ENCODE measurements at places on chromosomes 5 and 9.

GRCh38 chr9:74960561-74960960, 7.8 kb upstream of the C9orf40 start:
- no peak for DNase-seq

DNA sequence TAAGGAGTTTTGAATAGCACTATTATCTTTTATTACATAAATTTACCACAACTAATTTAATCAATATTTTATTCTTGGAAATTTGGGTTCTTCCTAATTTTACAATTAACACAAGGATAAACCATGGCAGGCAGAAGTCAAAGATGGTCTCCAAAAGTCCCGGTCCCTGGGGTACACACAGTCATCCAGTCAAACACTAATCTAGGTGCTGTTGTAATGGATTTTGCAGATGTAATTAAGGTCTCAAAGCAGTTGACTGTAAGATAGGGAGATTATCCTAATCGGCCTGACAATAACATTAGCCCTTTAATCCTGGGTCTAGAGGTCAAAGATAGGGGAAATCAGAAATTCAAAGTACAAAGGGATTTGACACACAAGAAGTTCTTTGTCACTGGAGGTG, 57.5 kb upstream of the HTR1A start:
- no peak for DNase-seq

DNA sequence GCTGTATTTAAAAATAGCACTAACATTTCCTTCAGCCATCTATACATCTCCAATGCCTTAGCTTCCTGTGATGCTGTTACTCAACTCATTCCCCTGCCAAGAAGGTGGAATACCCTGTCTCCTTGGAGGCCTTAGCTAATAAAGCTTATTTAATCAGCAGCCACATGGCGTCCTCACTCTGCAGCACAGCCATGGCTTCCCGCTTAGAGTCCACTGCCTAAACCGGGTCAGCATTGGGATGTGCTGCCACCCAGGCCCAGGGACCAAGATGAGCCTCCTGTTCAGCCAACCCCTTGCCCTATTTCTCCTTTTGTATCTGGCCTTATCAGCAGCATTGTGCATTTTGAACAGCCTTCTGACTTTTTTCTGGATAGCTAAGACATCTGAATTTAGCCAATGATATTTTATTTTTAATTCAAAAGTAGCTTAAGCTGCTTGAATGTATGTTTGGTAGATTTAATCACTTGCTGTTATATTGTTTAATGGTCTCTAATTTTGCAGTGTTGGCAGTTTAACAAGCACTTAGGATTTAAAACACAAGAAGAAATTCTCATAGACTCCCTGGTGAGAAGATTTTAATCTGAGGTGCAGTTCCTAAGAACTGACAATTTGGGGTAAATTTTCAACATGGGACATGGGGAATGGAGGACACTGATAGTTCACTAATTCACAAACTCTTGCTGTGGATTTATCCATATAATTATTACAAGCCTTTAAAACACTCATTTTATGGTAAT, 113.0 kb downstream of the RPS23 start:
- no peak for DNase-seq

DNA sequence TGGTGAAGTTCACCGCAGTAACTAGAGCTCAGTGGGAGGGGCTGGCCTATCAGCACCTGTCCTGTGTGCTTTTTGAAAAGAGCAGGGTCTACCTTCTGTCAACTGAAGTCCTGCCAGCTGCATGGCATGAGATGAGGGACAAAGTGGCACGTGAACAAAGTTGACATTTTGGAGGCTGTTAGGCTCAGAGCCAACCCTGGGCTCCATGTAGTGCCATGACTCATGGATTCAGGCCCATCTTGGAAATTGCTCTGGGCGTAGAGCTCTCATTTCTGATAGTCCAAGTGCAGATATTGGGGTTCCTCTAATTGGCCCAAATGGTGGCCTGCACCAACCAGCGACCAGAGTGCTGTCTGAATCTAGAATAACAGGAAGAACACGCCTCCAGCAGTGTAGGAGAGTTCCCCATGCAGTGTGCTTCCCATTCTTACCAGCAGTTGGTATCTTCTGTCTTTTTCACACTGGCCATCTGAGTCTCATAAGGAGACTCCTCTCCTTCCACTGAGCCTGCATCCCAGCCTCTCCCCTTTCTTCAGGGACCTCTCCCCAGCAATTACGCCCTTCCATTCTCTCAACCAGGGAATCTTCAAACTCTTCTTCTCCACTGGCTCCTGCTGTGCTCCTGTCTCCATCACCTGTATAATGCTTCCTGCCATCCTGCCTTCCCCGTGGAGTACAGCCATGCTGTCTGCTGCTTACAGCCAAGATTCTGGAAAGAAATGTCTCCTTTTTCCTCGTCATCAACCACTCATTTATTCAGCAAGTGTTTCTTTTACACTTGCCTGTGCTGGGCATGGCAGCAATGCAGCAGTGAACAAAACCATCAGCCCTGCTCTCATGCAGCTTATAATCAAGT, 30.4 kb downstream of the IRF1 start:
- no peak for DNase-seq

- no peak for DNase-seq
These were observed 17.0 kb downstream of the MRPL36 start for GRCh38 chr5:1782385-1783215.

DNA sequence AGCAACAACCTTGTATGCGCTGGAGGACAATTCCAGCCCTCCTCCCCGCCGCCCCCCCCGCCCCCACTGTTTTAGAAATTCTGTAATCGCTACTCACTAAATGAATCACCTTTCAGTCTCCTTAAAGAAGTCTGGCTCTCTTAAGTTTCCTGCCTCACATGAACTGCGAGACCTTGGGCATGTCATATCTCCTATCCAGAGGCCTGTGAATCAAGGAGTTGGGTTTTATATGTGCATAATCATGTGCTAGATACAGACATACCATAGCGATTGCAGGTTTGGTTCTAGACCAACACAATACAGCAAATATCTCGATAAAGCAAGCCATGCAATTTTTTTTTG, 337 bp upstream of the DMAC1 start:
- no peak for DNase-seq

GRCh38 chr9:110820381-110820780, 151.8 kb downstream of the MUSK start:
- DNase-seq, result no peak

DNA sequence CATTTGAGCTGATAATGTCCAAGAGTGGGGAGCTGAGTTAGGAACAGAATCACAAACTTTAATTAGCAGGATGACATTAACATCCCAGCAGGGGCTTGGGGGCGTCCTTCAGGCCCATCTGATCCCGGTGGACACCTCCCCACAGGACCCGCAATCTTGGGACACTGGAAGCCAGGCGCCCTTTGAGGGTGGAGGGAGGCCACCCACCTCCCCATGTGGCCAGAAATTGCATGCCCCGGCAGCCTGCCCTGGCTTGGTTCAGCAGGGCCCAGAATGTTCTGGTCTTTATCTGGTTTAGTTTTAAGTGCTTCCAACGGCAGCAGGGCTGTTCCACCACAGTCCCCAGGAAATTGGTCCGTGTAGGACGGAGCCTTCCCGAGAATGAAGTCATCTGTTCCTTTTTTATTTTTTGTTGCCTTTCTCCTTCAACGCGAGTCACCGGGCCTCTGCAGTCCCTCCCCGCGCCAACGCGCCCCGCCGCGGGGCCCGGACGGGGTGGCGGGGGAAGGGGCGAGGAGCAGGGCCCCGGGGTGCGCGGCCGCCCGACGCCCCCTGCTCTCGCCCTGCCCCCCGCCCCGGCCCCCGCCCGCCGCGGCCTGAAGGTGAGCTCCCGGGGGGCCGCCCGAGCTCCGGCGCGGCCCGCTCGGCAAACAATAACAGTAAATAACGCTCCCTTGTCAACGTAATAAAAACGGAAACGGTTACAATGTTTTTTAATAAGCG, 207.9 kb downstream of the C9orf50 start:
- DNase-seq, result no peak

- DNase-seq, result no peak
These were observed 18.7 kb downstream of the CYFIP2 start for GRCh38 chr5:157284458-157285212.

DNA sequence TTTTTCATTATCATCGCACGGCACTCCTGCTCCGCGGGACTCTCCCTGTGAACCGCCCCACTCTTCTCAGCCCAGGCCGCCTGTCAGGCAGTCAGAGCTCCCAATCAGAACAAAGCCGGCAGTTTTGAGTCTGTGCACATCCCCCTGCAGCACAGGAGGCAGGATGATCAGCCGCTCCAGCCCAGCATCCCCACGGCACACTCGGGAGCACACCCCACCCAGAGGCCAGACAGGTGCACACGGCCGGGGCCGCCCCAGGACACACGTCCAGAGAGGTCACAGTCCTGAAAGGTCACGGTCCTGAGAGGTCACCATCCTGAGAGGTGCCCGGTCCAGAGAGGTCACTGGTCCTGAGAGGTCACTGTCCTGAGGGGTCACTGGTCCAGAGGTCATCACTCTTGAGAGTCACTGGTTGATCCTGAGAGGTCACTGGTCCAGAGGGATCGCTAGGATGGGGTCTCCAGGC, 8.4 kb downstream of the TPPP start:
- no peak for DNase-seq

DNA sequence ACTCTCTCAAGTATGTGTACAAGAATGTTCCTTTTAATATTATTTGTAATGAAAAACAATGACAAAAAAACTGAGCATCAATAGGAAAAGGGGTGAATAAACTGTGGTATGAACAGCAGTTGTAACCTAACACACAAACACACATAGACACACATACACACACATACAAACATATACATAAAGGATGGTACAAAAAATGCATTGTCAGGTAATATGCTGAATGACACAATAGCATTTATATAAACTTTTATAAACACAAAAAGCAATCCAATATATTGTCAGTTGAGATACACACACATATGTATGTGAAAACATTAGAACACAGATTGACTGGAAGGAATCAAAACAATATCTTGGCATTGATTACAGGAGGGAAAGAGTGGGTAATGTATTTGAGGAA, 227.0 kb upstream of the ISL1 start:
- DNase-seq, result no peak

- no peak for DNase-seq
These were observed 81.1 kb upstream of the TNFAIP8 start for GRCh38 chr5:119274767-119275130.

DNA sequence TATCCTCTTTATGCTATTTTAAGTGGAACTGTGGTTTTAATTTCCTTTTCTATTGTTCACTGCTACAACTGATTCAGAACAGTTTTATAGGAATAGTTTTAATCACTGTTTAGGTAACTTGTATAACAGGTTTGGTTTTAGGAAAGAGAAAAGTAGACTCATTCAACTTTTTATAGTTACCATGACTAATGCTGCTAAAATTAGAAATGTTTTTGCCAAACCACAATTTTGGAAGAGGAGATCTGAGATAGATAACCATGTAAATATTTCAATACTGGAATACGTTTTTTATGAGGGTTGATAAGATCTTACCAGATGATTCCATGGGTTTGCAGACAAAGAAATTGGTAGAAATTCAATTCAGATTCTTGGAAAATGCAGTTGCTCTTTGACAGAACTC, 404.6 kb upstream of the ARRDC3 start:
- DNase-seq, result no peak

- DNase-seq, result no peak
These were observed 609.9 kb upstream of the ACO1 start for GRCh38 chr9:31774571-31774970.

- no peak for DNase-seq
These were observed 427 bp downstream of the PCYOX1L start for GRCh38 chr5:149358294-149358651.
